NCI-H446 (cell line): ENCODE measurements at places on chromosomes 4 and X.

GRCh38 chr4:10333942-10334341 lies 123.3 kb downstream of the ZNF518B start:
- no peak for DNase-seq

GRCh38 chr4:140469791-140470733 lies 28.0 kb downstream of the MGAT4D start:
- no peak for DNase-seq

GRCh38 chrX:142084611-142085010 lies 120.5 kb downstream of the MAGEC2 start:
- no peak for DNase-seq

DNA sequence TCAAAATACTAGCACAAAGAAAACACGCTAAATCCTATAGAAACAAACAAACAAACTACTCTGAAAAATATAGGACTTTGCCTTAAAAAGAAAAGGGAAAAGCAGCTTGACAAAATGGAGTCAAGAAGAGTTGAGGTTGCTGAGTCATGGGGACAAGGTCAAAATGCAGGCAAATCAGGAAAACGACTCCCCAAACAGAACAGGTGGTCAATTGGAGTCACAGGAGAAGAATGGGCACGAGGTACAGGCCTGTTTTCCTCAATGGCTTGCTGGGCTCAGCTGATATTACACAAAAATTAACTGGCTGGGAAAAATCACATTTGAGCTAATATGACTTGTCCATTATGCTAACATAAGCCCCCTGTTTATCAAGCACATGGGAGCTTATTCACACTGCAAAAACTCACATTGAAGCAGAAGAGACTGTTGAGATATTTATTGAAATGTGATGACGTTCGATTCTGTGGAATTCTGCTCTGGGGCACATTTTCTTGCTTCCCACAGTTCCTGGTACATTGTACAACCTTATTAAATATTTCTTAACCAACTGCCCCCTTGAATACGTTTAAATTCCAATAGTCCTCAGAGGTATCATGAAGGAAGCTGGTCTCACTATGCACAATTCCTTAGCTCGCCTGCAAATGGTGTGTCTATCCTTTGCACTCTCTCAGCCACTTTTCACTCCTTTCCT lies 1622.1 kb downstream of the STIM2 start:
- no peak for DNase-seq

DNA sequence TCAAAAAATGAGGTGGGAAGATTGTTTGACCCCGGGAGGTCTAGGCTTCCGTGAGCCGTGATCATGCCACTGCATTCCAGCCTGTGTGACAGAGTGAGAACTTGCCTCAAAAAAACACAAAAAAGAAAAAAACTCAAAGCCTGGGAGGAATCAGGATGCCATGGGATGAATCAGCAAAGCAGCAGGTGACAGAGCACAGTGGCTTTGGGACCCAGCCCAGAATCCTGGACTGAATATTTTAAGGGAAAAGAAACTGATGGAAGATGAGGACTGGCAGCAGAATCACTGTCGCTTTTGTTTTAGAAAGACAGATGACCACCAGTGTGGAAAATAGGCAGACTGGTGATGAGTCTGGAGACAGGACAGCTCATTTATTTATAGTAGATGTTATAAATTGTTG lies 16.6 kb downstream of the S100G start:
- no peak for DNase-seq
